ENCODE measurements at places on chromosomes 6 and 20. TPM values are rescaled to one million over a fixed set of nuclear protein-coding genes. Genes with fewer than 3 reads are reported as not detected.

TRIM38 gene
- 4.4 TPM for total RNA-seq

TCP11 gene
- not detected for total RNA-seq

C6orf58 gene
- not detected for total RNA-seq

ASF1A gene
- total RNA-seq: 21.0 TPM

EDN3 gene
- total RNA-seq: not detected

SKIC2 gene
- total RNA-seq: 43.1 TPM

IRAK1BP1 gene
- total RNA-seq: 4.2 TPM

ARHGAP18 gene
- total RNA-seq: 5.3 TPM

GRM1 gene
- total RNA-seq: 0.09 TPM

SCP2D1 gene
- not detected for total RNA-seq

PBOV1 gene
- not detected for total RNA-seq

EPB41L1 gene
- total RNA-seq: 32.6 TPM

DNA sequence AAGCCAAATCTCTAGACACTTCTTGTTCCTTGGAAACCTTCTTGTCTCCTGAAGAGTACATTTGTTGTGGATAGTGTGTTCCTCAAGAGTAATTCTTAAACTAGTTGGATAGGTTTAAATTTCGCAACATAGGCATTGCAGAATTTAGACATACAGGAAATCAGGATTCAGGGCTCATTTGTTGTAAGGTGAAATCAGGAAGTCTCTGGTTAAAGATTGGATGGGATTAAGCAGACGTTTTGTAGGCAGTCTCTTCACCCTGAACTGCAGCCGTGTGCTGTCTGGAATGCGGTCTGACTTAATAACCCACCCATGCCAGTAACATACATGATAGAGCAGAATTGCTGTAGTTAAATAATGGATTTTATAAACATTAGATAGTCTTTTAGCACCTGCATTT, 21.7 kb downstream of the HIVEP1 start:
- DNase-seq: no peak

DNA sequence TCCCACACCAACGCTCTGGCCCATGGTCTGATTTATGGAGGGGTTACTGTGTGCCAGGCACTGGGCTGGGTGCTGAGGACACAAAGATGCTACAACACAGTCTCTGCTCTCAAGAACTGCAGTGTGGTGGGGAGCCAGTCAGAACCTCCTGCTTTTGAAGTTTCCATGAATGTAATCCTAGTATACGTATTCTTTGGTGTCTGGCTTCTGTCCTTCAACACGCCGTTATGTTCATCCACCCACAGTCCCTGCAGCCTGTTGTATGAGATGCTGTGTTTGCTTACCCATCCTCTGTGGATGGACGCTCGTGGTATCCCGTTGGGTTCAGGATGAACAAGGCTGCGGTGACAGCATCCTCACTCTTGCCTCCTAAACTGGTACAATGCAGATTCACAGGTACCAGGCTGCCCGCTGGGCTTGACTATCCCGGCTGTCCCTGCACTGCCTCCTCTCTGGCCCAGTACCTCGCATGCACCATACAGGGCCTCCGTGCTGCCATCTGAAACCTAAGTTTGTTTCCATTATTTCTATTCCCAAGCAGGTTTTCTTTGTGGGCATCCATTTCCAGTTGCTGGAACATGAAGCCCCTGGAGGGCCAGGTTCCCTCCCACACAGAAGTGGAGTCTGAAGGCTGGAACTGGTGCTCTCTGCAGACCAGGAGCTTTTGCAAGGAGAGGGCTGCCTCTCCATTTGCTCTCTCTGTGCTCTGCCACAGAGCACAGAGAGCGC, 364.5 kb downstream of the ZFAND3 start:
- DNase-seq: no peak

DNA sequence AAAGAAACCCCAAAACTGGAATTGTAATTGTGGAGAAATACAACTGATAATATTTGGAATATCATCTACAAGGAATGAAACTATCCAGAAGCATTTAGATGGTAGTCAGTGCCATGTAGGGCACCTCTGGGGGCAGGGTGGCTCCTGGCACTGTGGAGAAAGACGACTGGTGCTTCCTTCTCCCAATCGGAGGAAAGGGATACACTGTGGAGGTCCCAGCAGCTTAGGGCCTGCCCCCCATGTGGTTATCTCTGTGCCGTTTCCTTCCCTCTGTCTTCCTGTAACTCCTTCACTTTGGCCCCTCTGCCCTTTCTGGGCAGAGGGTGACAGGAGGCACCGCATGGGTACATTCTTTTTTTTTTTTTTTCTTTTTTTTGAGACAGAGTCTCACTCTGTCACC, 178.4 kb downstream of the MTHFD1L start:
- DNase-seq: no peak

DNA sequence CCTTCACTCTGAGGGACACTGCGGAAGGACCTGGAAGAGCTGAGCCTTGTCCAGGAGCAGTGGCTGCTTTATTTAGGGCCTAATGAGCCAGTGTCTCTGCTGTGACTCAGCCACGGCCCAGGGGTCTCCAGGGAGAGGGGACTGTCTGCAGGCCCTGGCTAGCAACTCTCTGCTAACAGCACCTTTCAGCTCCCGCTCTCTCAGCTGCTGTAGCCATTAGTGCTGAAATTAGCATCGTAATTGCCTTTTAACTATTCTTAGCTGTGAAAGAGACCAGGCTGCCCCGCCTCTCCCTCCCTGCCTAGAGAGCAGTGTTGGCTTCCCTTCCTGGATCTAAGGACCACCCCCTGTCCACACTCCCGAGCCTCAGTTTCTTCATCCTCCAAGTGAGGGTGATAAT, 53.1 kb upstream of the SLC32A1 start:
- no peak for DNase-seq

- DNase-seq: no peak
These were observed 253.7 kb downstream of the TMEM242 start for GRCh38 chr6:157069585-157069984.

GRCh38 chr6:74993136-74993535, 212.7 kb downstream of the COL12A1 start:
- DNase-seq: no peak

DNA sequence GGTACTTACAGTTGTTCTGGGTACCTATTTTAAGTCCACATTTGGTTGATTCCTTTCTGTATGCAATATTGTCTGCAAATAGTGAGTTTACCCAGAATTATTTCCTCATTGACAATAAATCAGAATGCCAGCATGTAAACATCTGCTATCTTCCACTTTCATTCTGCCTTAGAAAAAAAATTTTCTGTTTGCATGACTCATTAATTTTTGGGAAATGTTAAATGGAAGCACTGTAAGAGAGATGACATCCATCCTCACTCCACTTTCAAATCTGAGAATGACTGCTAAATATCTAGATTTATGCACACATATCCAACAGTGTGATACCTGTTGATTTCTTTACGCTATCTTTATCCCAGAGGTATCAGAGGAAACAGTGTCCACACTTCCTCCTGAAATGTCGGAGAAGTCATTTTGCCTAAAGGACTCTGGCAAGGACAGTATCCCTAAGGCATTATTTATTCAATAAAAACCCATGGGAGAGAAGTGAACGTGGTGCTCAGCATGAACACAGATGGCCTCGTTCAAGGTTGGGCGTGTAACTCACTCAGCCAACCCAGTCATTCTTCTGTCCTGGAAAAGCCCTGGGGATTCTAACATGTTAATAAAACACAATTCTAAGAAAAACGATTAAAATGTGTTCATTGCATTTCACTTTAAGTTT, 780.9 kb downstream of the QKI start:
- no peak for DNase-seq

GRCh38 chr6:55676736-55677135, 97.7 kb upstream of the HMGCLL1 start:
- no peak for DNase-seq

DNA sequence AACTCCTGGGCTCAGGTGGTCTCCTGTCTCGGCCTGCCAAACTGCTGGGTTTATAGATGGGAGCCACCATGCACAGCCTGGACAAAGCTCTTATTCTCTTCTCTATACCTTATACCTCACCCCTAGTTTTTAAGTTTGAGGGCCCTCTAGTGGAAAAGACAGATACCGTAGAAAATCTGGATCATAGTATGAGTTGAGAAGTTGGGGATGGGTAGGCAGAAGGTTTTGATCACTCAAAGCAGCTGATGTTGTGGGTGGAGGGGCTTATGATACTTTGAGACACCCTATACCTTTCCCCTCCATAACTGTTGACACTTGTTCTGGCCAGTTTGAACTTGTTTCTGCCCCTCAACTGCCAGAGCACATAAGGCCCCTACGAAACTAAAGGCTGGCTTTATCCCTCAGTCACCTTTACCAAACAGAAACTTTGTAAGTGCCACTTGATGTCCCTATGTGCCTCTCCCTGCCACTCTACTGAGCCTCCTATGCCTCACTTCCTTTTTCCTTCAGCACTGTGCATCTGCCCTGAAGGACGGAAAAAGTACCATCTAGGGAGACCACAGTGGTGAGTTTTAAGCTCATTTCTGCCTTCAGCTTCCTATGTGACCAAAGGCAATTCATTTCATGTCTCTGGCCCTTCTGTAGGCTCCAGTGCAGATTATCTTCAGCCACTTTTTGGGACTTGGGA, 28.6 kb downstream of the RALY start:
- no peak for DNase-seq

- peak; percentile 71 for DNase-seq
These were observed at the start of gene SLC18B1 for GRCh38 chr6:132797951-132798868. Gene SLC18B1 (minus strand): TSS chr6:132798637. CDS start chr6:132798456, 181 bp downstream.

- no peak for DNase-seq
These were observed 145.9 kb downstream of the IPCEF1 start for GRCh38 chr6:154210678-154211077.

GRCh38 chr6:123503619-123504018, 133.1 kb downstream of the TRDN start:
- no peak for DNase-seq

DNA sequence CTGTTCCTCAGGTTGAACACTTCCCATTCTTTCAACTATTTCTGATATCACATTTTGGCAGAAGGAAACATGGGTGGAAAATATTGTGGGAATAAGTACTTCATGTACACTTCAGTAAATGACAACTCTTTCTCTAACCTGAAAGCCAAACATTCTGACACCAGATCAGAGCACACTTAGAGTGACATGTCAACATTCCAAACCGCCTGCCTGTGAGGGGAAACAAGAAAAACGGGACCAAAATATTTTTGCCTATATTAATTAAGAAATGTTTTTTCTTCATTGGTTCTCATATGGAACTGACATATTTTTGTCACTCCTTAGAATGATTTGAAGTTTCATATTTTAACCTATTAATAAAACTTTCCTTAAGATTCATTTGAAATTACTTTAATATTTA, 483.1 kb downstream of the MAFB start:
- no peak for DNase-seq

DNA sequence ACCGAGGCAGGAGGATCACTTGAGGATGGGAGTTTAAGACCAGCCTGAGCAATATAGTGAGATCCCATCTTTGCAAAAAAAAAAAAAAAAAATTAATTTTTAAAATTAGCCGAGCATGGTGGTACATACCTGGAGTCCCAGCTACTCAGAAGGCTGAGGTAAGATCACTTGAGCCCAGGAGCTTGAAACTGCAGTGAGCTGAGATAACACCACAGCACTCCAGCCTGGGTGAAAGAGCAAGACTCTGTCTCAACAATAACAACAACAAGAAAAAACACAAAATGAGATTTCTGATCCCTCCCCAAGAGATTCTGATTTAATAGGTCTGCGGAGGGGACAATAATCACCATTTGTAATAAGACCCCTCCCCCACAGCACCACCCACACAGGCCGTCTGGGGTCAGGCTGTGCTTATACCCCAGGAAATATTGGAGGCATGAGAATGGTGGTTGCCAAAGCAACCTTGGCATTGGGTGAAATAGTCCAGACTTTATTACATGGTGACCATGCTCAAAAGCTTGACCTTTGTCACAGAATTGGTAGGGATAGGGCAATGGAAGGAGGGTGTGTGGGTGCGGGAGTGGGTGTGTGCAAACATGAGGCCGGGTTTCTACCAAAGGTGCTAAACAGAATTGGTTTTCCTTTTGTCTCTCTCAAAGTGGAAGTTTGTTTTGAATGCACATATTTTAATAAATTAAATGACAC, 24.4 kb upstream of the ADTRP start:
- DNase-seq: no peak

DNA sequence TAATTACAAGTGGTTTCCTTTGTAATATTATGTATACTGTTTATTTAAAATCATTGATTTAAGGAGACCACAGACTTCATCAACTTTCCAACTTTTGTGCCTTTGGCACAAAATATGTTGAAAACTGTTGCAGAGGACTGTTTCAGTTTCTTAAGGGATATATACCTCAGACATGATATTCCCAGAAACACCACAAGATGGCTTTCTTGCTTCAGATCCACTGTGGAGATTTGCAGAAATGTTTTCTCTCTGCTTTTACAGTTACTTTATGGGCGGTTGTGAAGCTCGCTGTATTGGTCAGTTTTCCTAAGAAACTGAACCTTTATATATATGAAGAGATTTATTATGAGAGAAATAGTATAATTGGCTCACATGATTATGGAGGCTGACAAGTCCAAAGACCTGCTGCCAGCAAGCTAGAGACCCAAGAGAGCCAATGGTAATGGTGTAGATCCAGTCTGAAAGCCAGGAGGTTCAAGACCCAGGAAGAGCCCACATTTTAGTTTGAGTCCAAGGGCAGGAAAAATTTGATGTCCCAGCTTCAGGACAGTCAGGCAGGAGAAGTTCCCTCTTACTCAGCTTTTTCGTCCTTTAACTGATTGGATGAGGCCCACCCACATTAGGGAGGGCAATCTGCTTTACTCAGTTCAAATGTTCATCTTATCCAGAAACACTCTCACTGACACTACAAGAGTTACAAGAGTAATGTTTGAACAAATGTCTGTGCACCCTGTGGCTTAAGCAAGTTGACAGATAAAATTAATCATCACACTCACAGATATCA, 12.8 kb downstream of the ME1 start:
- DNase-seq: no peak
